ENCODE measurements at places on chromosomes 2 and 18.

GRCh38 chr2:232888099-232888836 is 18.2 kb downstream of the SNORC start:
- DNase-seq = no peak

DNA sequence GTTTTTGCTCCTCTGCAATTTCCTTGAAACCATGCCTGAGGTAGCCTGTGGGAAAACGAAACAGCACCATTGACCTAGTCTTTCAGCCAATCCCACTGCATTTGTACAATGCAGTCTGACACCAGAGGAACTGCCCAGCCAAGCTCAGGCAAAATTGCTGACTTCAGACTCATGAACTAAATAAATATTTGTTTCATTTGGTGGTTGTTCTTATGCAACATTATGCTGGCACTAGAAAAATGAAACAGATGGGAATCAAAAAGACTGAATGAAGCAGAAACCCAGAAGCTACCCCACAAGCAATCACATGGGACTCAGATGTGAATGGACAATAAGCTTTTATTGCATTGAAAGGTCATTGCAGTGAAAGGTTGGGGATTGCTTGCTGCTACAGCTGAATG is 1.7 kb downstream of the NAT8 start:
- DNase-seq = no peak

- DNase-seq = no peak
These were observed 70.3 kb upstream of the ZNF521 start for GRCh38 chr18:25422230-25422629.

GRCh38 chr2:237664151-237664550 is 36.8 kb downstream of the LRRFIP1 start:
- DNase-seq = no peak

GRCh38 chr18:56844556-56844955 is 193.4 kb downstream of the WDR7 start:
- no peak for DNase-seq

GRCh38 chr2:160241251-160242137 is 41.4 kb upstream of the ITGB6 start:
- DNase-seq = no peak

Measured in cortex of kidney (tissue), 1 donor.